ENCODE measurements at places on chromosomes 7 and 10. TPM values are rescaled to one million over a fixed set of nuclear protein-coding genes. Genes with fewer than 3 reads are reported as not detected.
A peak's percentile ranks its signal among the peaks of the same experiment; 100 is the strongest.

Gene TMEM213
- not detected for total RNA-seq

Gene TMEM229A
- not detected for total RNA-seq

Gene ASZ1
- not detected for total RNA-seq

Gene PKD2L1
- total RNA-seq = not detected

Gene PVRIG
- 1.4 TPM for total RNA-seq

DNA sequence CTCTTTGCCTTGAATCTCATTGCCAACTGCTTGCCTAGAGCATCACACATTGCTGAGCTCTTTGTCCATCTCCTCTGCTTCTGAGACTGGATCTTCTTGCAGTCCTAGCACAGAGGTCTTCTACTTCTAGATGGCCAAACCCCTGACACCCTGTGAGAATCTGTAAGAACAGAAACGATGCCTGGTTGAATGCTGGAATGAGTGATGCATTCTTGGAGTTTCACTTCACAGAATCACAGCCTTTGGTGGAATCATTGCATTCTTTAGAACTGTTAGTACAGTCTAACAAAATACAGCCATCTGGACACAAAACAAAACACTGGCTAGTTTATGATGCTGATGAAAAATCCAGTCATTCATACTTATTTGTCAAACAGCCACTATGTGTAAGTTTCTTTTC lies 141.7 kb upstream of the ITGB1 start:
- DNase-seq = no peak

Gene GBX1
- total RNA-seq = not detected

Gene STK17A
- total RNA-seq = 24.2 TPM

GRCh38 chr10:123970207-123970926 lies 78.8 kb upstream of the CPXM2 start:
- DNase-seq = peak; percentile 70

DNA sequence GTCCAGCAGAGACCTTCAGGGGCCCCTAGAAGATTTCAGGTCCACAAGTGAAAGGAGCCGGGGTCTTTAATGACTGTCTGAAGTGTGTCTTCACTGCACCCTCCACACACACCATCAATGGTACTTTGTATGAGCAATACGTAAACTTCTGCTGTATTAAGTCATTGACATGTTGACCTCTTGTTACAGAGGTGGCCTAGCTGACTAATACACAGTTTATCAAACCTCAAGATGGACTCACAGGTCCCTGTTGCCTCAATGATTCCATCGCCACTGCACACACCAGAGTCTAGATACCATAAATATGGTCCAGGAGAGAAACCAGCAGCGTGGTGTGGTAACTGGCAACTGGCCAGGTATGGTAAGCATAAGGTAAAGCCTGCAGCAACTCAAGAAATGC lies 19.5 kb downstream of the KCNMA1 start:
- DNase-seq = no peak

Measured in esophagus muscularis mucosa (tissue), 4 donors.